ENCODE measurements at places on chromosomes 6 and 20. TPM values are rescaled to one million over a fixed set of nuclear protein-coding genes. Genes with fewer than 3 reads are reported as not detected.

GRCh38 chr6:162733489-162733888 is 5.7 kb downstream of the PACRG start:
- no peak for DNase-seq

DNA sequence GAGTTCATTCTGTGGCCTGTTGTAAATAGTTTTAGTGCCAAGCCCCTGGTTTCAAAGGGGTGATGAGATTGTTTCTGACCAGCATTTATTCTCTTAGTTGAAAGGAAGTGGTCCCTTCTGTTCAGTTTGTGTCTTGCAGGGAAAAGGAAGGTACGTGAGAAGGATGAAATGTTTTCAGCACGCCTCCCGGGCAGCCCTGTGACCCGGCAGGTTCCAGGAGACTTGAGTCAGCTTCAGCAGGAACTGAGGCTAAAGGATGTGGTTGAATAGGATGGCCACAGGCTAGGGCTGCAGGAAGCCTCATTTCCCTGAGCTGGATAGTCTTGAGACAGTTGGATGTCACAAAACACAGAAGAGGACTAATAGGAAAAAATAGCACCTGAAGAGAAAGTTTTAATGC is 132.4 kb upstream of the SYNDIG1 start:
- DNase-seq: peak; percentile 24

GRCh38 chr6:20279051-20279450 is 66.8 kb upstream of the MBOAT1 start:
- no peak for DNase-seq

GRCh38 chr20:20881808-20882207 is 169.4 kb upstream of the RALGAPA2 start:
- DNase-seq: no peak

DNA sequence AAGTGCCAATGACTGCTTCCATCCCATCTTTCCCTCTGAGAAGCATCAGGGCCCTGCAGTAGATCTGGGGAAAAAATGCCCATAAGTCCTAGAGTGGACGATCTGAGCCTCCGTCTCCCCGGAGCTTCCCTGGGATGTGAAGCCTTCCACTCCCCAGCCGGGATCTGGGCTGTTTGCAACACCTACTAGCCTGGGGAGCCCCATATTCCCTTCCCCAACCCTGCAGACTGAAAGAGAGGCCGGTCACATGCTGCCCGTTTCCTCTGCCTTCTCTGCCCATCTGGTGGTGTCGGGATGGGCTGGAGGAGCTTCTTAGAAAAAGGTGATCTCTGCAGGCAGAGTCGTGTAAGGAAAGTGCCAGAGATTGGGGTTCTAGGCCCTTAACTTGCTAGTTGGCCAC is 1.1 kb downstream of the SNPH start:
- DNase-seq: no peak

GRCh38 chr6:20564269-20564668 is 30.0 kb downstream of the CDKAL1 start:
- DNase-seq: peak; percentile 56

GRCh38 chr6:160102956-160103824 is 18.4 kb upstream of the SLC22A1 start:
- DNase-seq: peak; percentile 8

GRCh38 chr20:6142348-6142993 is 19.6 kb upstream of the FERMT1 start:
- peak; percentile 70 for DNase-seq

GRCh38 chr20:7264137-7264536 is 496.7 kb downstream of the BMP2 start:
- DNase-seq: no peak

- DNase-seq: peak; percentile 78
Observed at GRCh38 chr6:28673787-28674671, 148.3 kb downstream of the GPX5 start.

GRCh38 chr6:36244641-36245280 is 25.1 kb upstream of the PNPLA1 start:
- DNase-seq: no peak

DNA sequence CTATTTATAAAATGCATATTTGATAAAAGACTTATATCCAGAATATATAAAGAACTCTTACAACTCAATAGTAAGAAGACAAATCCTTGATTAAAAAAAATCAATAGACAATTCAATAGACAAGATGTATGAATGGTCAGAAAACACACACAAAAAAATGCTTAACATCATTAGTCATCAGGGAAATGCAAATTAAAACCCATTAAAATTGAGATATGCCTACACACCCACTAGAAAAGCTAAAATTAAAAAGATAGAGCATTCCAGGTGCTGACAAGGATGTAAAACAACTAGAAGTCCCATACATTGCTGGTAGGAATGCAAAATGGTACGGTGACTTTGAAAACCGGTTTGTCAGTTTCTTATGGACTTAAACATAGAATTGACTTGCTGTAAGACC is 127.1 kb downstream of the TFAP2B start:
- no peak for DNase-seq

DNA sequence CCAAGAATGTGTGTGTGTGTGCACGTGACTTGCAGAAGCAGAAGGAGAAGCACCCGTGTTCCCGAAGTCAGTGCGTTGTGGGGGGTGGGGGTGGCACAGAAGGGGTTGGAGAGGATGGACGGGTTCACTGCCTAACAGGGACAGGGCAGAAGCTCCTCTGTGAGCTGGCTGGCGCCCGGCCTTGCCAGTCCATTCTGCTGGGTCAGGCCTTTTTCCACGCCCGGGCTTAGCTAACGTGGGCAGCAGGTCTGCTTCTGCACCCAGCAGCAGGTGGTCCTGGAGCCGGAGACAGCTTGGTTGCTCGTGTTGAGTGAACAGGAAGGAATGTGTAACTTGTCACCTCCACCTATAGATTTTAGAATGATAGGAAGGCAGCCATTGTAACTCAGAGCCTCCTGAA is 374.4 kb downstream of the CDH4 start:
- DNase-seq: no peak

- no peak for DNase-seq
Observed at GRCh38 chr6:16849988-16850680, 88.9 kb upstream of the ATXN1 start.

GRCh38 chr6:152201120-152201519 is 393.6 kb downstream of the ESR1 start:
- DNase-seq: no peak

DNA sequence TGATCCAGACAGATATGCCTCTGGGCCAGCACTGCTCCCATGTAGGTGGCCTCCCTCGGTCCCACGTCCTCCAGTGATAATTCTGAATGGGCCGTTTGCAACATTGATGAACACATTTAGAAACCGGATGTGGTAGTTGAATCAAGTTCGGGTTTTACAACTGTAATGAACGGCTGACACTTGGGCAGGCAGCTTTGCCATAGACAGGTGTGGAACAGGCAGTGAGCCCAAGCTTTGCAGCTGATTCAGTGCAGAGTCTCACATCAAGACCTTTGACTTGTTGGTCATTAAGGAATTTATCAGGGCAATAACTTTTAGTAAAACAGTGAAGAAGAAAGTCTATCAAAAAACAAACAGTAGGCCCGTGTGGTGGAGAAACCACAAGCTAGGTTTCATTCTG is 466.6 kb upstream of the AGPAT4 start:
- peak; percentile 5 for DNase-seq

DNA sequence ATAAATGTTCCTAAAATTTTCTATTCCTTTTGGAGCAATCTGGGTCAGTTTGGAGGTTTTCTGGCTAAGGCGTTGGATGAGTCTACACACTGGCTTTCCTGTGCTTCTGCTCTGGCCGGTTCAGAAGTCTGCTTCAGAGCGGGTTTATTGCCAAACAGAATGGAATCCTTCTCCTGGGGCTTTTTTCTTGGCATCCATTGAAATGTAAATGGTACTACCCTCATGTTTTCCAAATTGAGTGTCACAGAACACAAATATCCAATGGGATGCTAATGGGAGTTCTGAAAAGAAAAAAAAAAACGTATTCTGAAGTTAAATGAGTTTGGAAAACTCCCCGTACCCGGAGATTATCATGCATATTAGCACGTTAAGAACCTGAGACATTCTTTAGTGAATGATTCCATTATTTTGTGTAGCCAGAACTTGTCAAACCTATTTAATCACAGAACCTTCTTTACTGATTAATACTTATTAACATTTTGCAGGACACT is 930.3 kb downstream of the QKI start:
- DNase-seq: peak; percentile 6

- DNase-seq: peak; percentile 41
Observed at GRCh38 chr6:68575765-68576439, 59.2 kb upstream of the ADGRB3 start.

DNA sequence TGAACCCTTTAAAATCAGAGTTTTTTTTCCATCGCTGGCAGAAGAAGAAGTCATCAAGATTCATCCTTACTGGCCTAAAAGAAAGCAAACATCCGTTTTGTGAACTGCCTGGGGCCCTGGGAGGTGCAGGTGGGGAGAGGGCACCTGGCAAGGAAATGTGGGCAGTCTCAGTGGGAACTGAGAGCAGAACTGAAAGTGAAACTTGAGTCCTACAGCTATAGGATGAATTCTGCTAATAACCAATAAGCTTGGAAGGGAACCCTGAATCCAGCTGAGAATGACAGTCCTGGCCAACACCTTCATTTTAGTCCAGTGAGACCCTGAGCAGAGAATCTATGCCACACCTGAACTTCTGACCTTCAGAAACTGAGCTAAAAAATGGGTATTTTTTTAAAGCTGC is 130.1 kb upstream of the ASCC3 start:
- no peak for DNase-seq

Gene CD24
- total RNA-seq: 0.26 TPM

Gene SGK2
- 0.26 TPM for total RNA-seq

Gene ENPP5
- total RNA-seq: 2.5 TPM

Gene RAET1E
- total RNA-seq: 1.5 TPM

Gene MSH5
- total RNA-seq: 2.3 TPM

Gene PTCRA
- total RNA-seq: not detected

Gene SIGLEC1
- total RNA-seq: not detected

Gene PHIP
- total RNA-seq: 26.1 TPM

Gene CEP57L1
- total RNA-seq: 26.7 TPM
